ENCODE measurements at places on chromosomes 6 and 20.

- DNase-seq = no peak
Observed at GRCh38 chr6:11309947-11310665, 77.6 kb upstream of the NEDD9 start.

DNA sequence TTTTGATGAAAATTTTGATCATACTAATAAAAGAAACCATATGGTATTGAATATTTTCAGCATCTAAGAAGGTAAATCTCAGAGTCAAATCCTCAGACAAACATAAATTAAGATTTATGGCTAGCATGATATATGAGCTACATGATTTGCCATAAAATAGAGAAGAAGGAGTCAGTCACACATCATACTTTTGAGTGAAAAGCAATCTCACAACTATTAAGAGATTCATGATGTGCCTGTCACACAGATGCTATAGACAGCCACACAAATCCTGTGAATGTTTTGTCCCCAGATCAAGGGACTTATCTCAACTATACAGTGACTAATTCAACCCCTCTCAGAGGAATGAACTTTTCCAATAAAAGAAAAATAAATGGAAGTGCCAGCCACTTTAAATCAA lies 85.7 kb downstream of the BTBD9 start:
- no peak for DNase-seq

DNA sequence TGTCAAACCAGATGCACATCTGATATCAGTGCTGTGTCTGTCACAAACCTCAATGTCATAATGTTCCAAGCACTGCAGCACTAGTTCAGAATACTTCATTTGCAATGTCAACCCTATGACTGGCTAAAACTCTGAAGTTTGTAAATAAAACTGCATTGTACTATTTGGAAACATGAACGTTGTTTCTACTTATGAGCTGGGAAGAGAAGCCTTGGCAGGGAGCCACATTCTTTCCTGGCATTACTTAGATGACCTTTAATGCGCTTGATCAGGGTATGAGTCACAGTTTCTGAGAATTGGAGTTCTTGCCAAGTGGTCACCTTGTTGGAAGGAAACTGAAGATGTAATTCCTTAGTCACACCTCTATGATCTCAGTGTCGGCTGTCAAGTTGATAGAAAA lies 664.8 kb upstream of the MMS22L start:
- DNase-seq = no peak

GRCh38 chr20:46823271-46823751 lies 71.3 kb upstream of the EYA2 start:
- DNase-seq = no peak

DNA sequence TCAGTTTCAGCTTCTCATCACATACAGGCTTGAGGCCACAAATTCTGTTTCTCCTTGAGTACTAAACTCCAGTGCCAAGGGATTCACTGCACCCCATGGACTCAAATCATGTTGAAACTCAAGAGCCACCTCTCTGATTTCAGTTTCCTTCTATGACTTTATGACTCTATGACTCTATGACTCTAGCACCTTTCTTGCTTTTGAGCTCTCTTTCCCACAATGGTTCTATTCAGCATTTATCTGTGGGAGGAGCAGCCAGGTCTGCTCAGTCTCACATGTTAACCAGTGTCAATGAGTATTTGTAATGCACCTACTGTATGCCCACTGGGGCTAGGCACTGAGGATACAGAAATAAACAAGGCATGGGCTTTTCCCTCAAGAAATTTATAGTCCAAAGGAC lies 14.6 kb upstream of the SLC22A2 start:
- no peak for DNase-seq
